ENCODE measurements at places on chromosomes 16 and 17.

- DNase-seq = no peak
These were observed 581 bp downstream of the SNRNP25 start for GRCh38 chr16:54237-54581.

DNA sequence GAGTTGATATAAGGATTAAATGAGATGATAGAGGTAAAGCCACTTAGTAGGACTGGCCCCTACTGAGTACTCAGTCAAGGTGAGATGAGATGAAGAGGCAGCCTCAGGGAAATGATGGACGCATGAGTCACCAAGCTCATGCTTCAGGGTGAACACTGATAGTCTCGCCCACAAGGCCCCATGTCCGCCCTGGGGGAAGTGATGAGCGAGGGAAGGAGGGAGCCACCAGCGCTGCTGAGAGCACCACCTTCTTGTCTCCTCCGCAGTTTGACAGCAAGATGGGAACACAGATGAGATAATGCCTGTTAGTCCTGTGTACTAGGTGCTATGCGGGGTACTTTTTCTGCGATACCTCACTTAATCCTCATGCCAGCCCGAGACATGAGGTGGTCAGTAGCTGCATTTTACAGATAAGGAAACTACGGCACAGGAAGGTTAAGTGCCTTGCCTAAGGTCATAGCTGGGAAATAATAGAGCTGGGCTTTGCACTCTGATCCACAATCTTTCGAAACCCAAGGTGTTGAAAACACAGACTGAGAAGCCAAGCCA lies 383.0 kb downstream of the CPPED1 start:
- DNase-seq = no peak

DNA sequence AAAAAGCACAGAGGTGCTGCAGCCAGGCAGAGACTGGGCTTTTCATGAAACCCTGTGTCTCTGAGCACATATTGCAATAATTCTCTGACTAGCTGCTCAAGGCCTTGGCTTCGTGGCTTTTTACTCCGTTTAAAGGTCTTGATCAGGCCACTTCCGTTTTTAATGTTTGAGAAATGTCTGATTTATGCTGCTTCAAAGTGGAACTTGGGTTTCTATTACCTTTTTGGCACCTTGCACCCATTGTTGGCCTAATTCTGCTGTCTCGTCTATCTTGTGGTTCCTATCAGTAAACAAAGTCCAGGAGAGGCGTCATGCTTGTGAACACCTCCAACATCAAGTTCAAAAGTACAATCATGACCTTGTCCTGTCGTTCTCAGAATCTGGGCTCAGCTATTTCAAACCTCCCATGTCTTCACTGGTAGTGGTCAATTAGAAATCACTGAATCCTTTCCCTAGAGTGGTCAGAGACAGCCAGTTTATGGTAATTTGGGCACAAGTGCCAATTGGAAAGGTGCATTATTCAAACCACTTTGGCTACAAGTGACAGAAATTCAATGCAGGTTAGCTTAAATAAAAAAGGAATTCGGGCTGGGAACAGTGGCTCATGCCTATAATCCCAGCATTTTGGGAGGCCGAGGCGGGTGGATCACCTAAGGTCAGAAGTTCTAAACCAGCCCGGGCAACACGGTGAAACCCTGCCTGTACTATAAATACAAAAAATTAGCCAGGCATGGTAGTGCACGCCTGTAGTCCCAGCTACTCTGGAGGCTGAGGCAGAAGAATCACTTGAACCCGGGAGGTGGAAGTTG lies 33.3 kb upstream of the METTL9 start:
- DNase-seq = no peak

DNA sequence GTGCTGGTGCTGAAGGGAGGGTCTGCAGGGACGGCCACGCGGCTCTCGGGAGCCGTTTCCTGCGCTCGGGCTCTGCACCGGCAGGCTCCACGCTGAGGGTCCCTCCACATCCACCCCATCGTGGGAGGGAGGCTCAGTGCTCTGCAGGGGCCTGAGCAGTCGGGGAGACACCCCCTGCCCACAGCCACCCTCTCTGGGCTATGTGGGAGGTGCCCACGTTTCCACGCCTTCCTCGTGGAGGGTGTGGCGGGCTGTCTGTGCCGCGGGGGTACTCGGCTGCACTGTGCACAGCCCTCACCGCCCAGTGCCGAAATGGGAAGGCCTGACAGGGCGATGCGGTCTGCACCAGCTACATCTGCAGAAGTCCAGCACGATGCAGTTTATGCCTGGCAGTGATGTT lies 25.5 kb upstream of the ZNF750 start:
- DNase-seq = no peak

- no peak for DNase-seq
These were observed 213.2 kb upstream of the NLRP1 start for GRCh38 chr17:5797447-5798050.

DNA sequence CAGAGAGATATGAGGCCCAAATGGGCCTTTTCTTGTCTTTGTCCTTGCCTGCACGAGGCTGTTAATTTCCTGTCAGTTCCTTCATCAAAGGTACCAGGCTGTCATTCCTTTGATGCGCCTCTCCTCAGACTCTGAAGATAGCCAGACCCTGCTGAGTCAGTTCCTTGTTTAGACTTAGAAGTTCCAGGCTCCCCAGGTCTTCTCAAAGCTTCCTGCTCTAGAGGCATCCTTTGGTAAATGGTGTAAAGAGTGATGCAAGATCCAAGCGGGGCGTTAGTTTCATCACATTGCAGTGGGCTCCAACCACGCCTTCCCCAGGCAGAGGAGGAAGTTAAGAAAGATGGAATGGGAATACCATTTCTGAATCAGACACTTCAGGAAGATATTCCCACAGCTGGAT lies 4.0 kb upstream of the CDH11 start:
- DNase-seq = no peak

DNA sequence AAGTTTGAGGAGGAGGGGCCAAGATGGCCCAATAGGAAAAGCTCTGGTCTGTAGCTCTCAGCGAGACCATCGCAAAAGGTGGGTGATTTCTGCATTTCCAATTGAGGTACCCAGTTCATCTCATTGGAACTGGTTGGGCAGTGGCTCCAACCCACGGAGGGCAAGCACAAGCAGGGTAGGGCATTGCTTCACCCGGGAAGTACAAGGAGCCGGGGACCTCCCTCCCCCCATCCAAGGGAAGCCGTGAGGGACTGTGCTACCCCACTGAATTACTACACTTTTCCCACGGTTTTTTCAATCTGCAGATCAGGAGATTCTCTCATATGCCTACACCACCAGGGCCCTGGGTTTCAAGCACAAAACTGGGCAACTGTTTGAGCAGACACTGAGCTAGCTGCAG lies 58.0 kb upstream of the EFCAB3 start:
- DNase-seq = no peak

- no peak for DNase-seq
These were observed 1.8 kb upstream of the TMEM88 start for GRCh38 chr17:7852919-7853690.

GRCh38 chr17:7398612-7399011 lies 4.3 kb upstream of the PLSCR3 start:
- DNase-seq = no peak

DNA sequence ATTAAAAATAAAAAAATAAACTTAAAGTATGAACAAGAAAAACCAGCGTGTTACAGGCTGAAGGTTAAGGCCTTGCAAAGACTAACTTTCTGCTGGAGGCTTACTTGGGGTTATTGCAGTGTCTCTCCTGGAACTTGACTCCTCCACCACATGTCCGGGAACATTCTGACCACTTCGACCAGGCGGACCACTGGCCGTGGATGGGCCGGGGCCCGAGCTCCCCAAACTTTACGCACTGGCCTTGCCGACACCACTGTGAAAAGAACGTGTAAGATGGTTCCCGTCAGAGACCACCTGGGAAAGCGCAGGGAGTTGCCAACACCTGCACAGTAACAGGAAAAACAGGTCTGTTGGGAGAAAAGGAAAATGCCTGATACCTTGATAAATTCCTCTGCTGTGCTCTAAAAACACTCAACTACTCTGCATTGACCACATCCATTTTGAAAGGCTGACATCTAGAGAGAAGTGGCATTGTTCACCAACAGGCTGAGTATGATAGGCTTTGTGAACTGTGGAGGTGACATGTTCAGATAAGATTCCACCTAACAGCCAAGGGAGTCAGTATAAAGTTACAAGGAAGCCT lies 99.1 kb downstream of the ADAMTS18 start:
- DNase-seq = no peak

DNA sequence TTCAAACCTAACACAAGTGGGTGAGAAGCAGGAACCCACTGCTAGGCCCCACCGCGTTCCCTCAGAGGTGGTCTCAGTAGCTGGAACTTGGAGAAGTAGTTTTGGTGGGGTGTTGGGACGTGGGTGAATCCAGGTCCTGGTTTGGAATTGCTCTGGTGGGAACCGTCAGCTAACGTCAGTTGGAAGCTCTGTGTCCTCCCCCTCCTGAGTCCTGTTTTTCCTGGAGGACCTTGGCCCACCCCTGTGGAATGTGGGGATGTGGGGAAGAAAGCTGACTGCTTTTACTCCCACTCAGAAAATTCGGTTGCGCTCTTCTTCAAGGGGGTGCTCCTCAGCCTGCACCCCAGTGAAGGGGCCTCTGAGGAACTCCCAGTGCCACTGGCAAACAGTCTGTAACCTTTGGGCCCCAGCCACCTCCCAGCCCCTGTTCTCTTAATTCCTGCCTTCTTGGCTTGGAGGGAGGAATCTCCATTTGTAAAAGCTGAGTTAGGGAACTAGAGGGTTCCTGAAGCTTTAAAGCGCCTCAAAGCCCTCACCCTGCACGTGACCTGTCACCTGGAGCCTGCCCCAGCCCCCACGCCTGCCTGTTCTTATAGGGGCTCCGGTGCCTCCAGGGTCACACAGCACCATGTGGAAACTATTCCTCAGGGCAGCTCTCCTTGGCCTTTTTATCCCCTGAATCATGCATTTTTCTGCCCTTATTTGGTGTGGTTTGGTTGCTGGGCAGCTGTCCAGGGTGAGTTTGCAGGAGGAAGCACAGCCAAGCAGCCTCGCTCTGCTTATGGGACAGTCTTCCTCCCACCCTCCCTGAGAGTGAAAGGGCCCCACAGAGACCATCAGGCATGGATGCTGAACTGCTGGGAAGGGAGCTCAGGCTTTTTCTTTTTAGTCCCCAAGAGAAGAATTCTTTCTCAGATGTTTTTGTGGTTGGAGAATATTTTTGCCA lies 16.2 kb upstream of the NAGLU start:
- peak; percentile 96 for DNase-seq

DNA sequence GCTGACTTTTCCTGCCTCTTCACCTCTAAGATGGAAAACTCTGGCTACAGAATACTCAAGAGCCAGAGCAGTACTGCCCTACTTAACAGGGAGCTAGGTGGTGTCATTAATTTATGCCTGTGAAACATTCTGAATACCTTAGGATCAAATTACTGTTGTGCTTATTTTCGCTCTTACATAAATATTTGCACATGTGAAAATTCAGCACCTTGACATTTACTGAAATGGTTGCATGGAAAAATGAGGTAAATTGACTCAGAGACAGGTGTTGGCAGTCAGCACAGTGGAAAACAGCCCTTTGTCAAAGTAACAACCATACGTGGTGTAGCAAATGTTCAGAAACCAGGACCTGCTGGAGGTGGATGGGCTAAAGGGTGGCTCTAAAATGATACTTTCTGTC lies 193.6 kb downstream of the CDH8 start:
- no peak for DNase-seq

- no peak for DNase-seq
These were observed 18.3 kb downstream of the RND2 start for GRCh38 chr17:43043307-43043706.

DNA sequence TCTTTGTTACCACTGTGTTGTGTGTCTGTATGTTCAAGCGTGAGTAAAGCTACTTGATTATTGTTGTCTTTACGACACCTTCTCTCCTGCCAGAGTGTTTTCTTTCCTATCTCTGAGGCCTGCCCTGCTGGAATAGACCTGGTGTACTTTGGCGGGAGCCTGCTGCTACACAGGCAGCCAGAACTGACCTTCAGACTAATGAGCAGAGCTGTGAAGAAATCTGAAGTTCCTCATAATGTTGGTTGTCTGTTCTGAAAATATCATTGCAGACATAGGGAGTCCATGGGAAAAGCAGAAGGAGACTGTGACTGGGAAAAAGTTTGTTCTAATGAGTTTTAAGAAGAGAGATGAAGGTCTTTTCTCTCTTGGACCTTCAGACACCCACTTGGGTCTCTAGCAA lies 9.8 kb downstream of the RHOT1 start:
- DNase-seq = no peak

DNA sequence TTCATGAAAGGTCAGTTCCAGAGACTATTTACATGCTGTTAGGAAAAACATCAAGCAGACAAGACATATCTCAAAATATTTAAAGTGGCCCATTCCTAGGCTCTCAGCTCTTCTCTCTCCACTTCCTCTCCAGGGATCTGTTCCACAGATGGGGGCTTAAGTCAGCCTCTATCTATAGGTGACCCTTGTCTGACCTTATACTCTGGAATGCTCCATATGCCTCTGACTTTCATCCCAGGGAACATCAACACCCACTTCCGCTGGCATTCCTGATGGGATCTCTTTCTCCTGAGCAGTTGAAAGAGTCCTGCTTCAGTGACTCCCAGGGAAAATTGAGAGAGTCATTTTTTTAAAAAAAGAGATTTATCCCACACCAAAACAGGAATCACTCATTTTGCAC lies 11.5 kb upstream of the WIPI1 start:
- DNase-seq = no peak

- DNase-seq = no peak
These were observed 128.4 kb downstream of the ANKRD11 start for GRCh38 chr16:89361751-89362539.

- peak; percentile 67 for DNase-seq
These were observed 39.3 kb downstream of the CYB561 start for GRCh38 chr17:63406689-63407330.

- no peak for DNase-seq
These were observed 145.6 kb upstream of the RCVRN start for GRCh38 chr17:10050597-10051101.

GRCh38 chr16:23379707-23380106 lies 73.3 kb downstream of the COG7 start:
- DNase-seq = no peak

GRCh38 chr17:28863953-28864352 lies 9.1 kb downstream of the ERAL1 start:
- no peak for DNase-seq

DNA sequence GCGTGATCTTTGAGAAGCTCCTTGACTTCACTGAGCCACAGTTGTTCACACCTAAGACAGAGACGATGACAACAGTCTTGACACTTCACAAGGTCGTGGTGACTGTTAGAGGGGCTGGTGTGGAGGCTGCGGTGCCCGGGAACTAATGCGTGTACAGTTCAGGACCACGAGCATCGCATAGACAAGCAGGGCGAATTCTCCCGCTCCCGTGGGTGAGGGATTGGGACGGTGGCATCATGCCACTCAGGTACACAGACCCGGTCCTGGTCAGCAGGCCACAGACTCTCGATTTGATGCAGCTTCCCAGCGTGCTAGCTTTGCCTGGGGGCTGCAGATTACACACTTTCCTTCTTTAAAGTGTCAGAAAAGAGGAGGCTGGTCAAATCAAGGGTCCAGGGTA lies 24.7 kb downstream of the CEP295NL start:
- no peak for DNase-seq

DNA sequence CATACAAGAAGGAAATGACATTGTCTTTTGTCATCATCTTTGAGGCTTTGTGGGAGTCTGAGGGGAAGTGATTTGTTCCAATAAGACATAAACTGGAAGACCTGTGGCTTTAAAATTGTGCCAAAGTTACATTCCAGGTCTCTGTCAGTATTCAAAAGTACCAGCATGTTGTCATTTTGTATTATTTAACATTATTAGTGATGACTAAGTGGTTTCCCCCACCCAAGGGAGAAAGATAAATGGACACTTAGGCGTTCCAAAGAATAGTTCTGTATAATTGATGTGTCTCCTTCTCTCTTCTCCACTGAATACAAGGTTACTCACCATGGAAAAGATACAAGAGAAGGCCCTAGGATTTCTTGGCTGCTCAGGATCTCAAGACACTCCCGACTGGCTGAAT lies 3.8 kb downstream of the CFAP97D1 start:
- no peak for DNase-seq

All from right lung (tissue), 10 donors.